Activated T-helper 1 cell treated with anti-CD3 and anti-CD28 coated beads, Interleukin-2, amount 50 U/mL, for 16 hours (primary cell): ENCODE measurements at places on chromosomes 5 and 9.

- no peak for DNase-seq
Measured at GRCh38 chr5:158320178-158320674, 461.3 kb upstream of the CLINT1 start.

DNA sequence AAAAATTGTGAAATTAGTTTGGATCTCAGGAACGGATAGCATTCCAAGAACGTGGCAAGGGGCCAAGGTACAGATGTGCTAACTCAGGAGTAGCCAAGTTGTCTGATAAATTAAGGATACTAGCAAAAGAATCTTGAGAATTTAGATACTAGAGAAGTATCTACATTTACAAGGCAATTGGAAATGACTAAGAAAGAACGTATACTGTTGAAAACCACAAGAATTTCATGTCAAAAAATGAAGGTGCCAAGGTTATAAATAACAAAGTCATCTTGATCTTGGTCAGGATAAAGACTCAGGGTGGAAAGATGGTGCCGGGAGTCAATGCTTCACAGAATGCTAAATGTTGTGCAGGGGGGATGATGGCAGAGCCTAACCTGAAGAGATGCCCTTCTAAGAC, 19.2 kb downstream of the CAPSL start:
- no peak for DNase-seq

- DNase-seq, result no peak
Measured at GRCh38 chr5:119031905-119032304, 39.0 kb upstream of the DMXL1 start.

DNA sequence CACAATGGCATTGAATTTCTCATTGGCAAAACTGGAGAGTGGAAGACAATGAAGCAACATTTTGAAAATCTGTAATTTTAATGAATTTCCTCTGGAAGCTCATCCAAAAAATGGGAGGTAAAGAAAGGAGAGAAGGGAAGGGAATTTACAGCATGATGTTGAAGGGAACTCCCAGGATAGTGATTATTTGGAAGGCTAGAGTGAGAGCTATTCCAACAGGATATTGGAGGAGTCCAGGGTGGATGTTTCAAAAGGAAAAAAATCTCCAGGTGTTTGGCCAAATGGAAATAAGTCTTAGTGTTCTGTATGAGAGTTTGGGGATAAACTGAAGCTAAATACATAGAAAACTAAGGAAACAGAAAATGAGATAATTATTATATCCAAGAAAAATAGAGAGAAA, 106.2 kb downstream of the IZUMO3 start:
- DNase-seq, result no peak

DNA sequence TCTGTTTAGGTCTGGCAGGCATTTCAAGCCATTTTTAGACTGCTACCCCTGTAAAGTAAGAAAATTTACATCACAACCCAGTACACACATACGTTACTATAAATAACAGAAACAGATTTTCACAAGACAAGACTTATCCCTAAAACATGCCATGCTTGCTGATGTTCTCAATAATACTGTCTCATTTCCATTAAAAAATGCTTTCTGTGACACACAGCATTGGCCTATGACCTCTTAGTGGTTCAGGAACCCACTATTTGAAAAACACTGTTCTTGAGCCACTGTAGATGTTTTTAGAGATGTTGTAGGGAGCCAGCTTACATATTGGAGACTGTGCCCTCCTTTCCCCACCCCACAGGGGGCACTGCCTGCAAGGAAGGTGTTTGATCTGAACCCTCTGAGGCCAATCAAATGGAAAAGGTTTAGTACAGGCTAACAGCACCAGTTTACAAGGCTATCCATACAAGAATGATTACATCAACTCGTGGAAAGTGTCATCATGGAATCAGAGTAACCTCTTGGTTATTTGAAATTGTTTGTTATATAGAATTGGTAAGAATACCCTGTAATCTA, 30.8 kb downstream of the ZSWIM6 start:
- no peak for DNase-seq

- DNase-seq, result no peak
Measured at GRCh38 chr5:151483647-151484046, 36.2 kb downstream of the SLC36A1 start.

- no peak for DNase-seq
Measured at GRCh38 chr5:87398981-87399614, 13.6 kb downstream of the CCNH start.
